ENCODE measurements at places on chromosomes 5 and 9.

DNA sequence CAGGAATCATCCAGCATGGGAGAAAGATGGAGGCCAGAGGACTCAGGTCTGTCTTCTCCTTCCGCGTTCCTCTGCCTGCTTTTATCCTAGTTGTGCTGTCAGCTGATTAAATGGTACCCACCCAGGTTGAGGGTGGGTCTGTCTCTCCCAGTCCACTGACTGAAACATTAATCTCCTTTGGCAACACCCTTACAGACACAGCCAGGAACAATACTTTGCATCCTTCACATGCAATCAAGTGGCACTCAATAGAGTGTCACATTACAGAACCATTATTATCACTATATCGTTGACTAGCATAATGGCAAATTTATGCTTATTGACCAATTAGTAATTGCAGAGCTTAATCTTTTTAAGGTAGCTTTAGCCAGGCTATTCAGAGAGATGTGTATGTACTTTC is 64.8 kb downstream of the UNC13B start:
- no peak for DNase-seq

DNA sequence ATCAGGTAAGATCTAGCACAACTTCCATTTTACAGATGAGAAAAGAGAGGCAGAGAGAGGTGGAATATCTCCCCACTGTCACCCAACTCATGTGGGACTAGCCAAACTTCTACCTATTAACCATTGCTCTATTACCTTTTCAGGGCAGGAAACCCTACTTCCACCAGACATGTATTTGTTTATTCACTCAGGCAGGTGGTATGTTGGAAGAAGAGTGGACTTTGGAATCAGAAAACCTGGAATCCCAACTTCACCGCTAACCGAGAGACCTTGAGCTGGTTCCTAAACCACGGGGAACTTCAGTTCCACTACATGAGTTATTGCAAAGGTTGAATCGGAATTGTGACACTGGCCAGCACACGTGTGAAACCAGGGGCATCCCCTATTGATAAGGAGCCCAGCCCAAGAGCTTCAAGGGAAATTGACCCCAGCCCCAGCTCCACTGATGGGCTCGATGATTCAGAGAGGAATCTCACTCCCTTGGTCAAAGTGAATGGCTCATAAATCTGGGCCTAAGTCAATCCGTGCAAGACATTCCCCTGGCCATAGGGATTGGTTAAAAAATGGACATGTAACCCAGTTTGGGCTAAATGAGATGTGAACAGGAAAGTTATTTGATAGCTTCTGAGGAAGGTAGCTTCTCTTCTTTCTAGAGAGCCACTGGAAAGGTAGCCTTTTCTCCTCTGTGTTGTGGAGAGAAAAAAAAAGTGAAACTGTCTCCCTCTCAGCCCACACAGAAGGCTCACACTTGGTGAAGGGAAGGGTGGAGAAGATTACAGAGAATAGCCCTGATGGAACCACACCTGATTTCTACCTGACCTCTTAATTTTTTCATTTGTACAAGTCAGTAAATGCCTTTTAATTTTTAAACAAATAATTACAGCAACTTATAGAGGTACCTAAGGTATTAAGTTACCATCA is 5.5 kb upstream of the GLIS3 start:
- no peak for DNase-seq

- DNase-seq: peak; percentile 68
These were observed 1.3 kb downstream of the SPTAN1 start for GRCh38 chr9:128553728-128554127.

DNA sequence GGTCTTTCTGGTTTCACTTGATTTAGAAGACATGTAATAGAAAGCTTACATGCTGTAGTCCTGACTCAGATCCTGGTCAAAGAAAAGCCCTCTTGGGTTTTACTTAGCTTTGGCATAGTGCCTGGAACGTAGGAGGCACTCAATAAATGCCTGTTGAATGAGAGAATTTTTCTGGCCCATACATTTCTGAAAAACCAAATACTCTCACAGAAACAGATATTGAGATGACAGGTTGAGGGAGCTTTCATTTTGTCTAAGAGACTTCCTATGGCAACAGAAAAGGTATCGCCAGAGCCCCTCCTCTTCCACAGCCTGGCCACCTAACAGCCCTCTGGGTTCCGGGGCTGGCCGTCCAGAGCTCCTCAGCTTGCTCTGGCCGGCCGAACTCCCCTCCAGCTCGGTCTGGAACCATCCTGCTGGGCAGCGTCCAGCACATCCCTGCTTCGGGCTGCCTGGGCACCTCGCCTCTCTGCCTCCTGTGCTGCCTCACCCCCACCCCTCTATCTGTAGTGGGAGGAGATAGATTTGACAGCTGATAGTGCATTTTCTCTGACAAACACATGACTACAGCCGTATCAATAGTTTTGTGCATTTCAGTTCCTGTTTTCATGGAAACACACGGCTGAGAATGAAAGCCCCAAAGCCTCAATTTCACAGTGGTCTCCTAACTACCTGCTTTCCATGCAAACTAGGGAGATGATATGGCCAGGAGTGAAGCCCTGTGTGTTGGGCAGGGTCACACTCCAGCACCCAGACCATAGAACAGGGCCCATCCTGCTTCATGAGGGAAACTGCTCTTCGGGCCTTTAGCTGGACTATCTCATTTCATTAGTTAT is 1.1 kb downstream of the IL4 start:
- peak; percentile 98 for DNase-seq

- DNase-seq: peak; percentile 58
These were observed 37.9 kb downstream of the STOM start for GRCh38 chr9:121331992-121332685.

DNA sequence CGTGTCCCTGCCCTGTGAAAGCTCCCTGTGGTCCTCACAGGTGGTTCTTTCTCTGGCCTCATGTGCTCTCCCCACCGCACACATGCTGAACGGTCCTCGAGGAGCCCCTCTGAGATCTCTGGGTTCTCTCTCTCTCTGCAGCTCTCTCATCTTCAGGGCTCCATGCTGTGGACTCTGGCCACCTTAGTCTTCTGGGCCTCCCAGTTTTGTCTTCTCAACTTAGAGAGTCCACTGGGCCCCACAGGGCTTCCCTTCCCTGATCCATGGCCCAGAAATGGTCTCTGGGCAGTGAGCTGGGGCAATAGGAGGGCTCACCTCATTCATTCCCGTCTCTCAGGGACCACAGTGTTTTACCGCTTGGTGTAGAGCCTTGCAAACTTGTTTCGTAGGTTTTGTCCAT is 26.4 kb downstream of the FGD3 start:
- no peak for DNase-seq

- DNase-seq: no peak
These were observed 144.9 kb downstream of the CEP120 start for GRCh38 chr5:123278284-123278683.

- no peak for DNase-seq
These were observed 3.1 kb upstream of the DBH start for GRCh38 chr9:133632806-133633680.

DNA sequence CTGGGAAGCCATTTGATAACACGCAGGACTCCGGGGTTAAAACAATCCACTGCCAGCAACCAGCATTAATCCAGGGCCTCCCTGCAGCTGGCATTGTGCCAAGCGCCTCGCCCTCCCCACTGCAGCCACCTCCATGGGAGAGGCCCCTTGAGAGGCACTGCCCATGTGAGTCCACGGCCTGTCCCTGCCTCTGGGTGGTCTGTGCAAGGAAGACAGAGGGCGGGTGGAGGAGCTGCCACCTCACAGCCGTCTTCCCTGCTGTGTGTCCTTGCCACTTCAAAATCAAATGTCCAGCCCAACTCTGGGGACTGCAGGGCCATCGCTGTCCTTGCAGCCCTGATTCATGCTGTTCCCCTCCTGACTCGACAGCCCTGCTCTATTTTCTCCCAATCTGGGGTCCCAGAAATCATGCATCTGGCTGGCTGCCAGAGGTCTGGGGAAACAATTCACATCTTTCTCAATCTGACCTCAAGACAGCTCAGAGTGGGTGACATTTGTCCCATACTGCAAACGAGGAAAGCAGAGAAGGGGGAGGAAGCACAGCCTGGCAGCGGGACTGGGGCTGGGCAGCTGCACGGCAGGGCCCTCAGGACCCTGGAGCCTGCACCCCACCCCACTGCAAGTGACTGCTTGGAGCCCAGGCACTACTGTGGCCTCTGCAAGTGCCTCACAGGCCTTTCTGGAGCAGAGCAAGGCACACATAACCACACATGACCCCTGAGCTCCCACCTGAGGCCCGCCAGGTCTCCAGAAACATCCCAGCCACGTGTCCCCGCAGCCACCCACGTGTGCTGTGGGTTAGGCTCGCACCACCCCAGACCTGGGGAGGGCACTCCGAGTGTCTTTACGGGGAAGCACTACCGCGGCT is 15.7 kb downstream of the BRD3OS start:
- no peak for DNase-seq

DNA sequence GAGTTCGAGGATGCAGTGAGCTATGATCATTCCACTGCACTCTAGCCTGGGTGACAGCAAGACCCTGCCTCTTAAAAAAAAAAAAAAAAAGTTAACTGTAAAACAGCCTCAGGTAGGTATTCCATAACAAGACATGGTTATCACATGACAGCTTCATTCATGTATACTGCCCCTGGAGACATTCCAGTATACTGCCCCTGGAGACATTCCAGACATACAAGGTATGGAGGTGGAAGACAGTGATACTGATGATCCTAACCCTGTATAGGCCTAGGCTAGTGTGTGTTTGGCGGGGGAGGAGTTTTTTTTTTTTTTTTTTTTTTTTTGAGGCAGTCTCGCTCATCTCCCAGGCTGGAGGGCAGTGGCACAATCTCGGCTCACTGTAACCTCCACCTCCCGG is 105.5 kb downstream of the RICTOR start:
- DNase-seq: no peak

DNA sequence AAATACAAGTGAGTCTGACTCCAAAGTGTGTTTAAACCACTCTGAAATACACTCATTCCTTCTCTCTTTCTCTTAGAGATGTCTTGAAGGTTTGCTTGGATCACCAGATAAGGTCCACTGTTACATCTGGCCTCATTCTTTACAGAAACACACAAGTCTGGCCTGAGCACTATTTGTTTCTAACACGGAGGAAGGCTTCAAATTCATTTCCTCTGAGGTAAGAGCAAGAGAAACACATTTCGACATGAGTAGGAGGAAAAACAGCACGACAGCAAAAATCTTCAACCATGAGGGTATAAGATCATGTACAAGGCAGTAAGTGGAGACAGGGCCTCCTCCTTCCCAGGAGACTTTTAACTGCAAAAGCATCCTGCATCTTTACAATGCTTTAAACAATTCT is 8.0 kb downstream of the SIL1 start:
- peak; percentile 45 for DNase-seq

DNA sequence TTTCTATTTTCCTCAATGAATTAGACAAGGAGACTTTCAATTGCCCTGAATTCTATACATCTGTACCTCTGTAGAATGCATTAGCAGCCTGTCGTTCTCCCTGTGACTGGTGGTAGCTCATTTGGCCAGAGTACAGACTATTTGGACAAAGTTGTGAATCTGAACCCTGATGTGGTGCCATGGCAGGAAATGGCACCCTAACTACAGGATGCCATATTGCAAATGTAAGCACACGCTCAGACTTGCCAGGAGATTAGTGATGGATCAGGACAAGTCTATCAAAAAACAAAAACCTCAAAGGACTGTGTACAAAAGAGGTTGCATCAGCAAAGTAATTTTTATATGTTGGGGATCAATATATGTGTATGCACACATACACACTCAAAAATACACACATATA is 58.3 kb downstream of the SVEP1 start:
- DNase-seq: no peak

DNA sequence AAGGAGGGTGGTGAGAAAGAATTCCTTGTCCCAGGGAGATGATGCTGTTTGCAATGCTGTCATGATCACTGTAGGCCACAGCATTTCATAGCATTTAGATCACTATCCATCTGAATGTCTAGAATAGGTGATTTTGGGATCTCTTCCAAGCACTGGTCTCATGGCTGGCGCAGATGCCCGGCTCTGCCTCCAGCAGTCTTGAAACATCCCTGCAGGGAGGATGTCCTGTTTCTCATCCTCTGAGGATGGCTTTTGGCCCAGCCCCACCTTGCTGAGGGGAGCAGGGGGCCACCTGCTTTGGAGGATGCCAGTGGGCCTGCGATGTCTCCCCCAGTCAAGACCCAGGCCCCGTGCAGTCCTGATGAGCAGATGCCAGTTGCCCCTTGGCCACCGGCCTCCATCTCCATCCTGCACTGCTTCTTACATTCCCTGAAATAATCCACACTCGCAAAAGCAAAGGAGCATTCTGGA is 63.5 kb upstream of the GARNL3 start:
- DNase-seq: no peak

DNA sequence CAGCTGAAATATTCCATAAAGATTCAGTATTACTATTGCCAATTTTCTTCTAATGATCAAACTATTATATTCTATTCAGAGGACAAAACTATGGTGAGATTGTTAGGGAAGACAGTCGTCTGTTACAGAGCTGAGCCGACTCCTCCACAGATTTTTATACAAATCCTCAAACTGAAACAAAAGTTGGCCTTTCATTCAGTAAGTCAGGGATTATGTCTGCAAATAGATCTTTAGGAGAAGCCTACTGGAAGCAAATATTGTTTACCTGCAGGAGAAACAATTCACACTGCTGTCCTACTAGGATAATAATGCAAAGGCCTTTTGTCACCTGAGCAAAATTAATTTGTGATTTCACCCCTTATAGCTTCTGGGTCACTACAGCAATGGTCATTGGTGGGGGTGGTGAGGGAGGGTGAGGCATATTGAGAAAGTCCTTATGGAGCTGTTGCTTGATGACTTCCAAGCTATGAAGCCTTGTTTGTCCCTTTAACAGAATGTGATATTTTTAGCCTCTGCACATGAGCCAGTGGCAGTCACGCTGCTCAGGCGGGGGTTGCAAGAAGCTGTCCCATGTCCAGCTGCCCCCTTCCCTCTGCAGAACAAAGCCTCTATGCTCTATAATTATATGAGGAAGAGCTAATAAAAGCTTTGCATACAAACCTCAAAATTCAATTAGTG is 200.5 kb upstream of the KLF9 start:
- DNase-seq: no peak

DNA sequence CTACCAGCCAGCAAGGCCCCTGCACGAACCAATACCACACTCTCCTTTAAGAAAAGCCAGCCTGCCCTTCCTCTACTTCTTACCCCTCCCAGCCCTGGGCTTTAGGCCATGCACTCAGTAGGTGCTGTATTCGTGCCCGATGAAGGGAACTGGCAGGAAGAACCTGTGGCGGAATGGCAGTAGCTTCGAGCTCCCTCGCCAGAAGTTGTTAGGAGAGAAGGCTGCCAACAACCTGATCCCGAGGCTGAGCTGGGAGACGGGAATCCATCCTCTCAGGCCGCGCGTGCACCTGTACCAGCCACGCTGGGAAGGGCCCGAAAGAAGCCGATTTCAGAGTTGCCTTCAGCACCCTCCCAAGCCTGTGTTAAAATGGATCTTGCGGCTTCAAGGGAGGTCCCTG is 45.3 kb upstream of the AKNA start:
- DNase-seq: no peak

Data from fibroblast of upper back skin (primary cell).